ENCODE measurements at places on chromosomes 4 and X.
A peak's percentile ranks its signal among the peaks of the same experiment; 100 is the strongest.

- DNase-seq, result no peak
These were observed 16.9 kb downstream of the ACOT9 start for GRCh38 chrX:23726191-23726590.

DNA sequence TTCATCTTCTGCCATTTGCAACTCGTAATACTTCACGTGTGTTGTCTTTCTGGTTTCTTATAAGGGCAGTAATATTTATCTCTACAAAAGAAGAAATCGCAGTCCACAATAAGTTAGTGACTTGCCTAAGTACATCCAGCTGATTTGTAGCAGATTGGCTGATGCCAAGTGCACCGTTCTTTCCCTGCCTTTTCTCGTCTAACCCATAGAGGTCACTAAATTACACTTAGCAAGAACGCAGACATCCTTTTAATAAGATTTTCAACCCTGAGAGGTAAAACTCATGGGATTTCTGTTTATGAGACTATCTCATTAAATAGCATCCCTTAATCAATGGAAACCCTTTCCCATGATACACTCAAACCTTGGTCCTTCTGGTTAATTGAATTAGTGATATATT lies 408.6 kb upstream of the ACTRT1 start:
- DNase-seq, result no peak

DNA sequence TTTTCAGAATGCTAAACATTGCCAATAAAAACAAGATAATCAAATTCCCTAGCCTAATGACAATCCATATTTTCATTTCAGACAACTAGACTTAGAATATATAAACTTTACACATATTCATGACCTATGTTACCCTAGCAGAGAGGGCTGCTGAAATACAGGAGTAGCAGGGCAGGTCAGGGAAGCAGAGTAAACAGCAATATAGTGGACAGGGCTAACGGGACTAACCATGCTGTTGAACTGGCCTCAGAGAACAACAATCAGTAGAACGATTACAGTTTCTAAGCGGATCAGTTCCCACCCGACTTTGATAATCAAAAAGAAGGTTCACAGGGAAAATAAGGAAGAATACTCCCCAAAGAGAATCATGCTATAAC lies 14.0 kb downstream of the TBCK start:
- DNase-seq, result no peak

GRCh38 chr4:175456131-175456530 lies 355.9 kb downstream of the GPM6A start:
- no peak for DNase-seq

DNA sequence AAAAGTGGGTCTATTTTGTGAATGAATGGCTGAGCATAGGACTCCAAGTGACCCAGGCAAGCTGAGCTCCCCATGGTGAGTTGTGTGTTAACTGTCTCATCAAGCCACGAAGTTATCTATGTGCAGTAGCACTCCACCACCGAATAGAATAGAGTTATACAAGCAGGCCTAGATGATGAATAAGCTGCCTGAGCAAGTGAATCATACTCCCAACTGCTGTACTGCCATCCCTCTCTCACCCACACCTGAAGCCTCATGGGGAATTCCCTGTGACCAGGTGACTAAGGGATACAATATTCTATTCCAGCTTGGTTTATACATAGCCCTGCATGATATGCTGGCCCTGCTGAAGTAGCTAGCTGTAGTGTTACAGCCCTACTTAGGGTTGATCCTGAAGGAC lies 38.7 kb downstream of the KDM5C start:
- peak; percentile 28 for DNase-seq

- no peak for DNase-seq
These were observed 52.1 kb downstream of the PWWP3B start for GRCh38 chrX:106220177-106220576.

DNA sequence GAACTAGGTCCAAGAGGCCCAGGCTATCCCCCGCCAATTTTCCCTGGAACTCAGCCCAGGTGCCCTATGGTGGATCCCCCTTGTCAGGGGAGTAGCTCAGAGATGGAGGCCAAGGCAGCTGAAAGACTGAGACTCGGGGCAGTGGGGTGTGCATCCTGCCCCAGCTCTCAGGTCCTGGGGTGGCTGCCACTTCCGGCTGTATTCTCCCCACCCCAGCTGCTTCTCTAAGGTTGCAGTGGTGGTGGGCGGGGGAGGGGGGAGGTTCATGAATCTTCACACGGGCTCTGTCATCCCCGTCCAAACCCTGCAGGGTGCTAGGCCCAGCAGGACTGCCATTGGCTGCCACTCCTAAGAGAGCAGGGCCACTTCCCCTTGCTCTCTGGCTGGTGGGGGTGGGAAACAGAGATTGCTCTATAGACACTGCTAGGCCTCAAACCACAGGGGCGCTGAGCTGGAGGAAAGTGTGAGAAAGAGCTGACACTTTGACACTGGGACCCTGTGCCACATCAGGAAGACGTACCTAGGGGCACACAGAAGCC lies 1.5 kb downstream of the SASH3 start:
- DNase-seq, result no peak

- peak; percentile 26 for DNase-seq
These were observed at the start of gene DCHS2 for GRCh38 chr4:154491341-154492271. Gene DCHS2 (minus strand): TSS chr4:154491799. CDS start chr4:154491355, 444 bp downstream.

DNA sequence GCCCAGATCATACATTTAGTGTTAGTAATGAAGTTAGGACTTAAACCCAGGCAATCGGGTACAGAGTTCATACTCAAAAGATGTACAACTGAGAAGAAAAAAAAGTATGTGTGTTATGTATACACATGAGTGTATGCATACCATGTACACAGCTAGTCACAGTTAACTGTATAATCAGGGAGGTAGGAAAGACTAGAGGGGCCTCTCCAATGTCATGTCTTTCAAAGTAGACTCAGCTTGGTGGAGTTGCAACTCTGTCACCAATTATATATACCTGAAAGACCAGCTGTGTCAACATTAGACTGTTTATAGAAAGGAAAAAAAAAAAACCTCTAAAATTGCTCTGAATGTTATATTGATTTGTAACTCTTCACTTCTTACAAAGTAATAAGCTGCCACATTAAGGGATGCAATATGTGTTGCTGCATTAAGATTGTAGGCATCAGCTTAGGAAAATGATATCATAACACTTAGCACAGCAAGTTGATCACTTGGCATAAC lies 167.5 kb downstream of the DCTD start:
- DNase-seq, result no peak

DNA sequence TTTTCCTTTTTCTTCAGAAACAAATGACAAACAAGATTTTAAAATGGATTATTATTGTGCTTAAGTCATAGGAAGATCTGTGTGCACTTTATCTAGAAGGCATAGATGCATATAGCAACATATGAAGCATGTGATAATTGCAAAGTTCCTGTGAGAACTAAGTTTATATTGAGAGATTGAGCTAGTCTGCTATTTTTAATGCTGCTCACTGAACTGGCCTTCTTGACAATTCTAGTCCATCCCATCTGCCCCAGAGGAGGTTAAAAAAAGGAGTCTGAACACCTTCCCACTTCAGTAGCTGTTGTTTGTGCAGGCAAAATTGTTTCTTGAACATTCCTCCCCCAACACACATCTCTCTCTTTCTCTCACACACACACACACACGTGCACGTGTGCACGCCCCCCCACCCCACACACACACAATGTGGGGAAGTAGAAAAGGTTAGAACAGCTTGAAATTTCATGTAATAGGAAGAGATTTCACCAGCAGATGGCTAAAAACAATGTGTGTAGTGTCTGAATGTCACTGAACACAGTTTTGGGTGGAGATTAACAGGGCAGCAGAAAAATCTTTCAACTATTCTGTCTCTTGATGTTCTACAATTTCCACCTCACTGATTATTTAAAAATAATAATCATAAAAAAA lies 108.0 kb downstream of the GPM6A start:
- no peak for DNase-seq

GRCh38 chr4:129264008-129264657 lies 168.2 kb downstream of the C4orf33 start:
- no peak for DNase-seq

DNA sequence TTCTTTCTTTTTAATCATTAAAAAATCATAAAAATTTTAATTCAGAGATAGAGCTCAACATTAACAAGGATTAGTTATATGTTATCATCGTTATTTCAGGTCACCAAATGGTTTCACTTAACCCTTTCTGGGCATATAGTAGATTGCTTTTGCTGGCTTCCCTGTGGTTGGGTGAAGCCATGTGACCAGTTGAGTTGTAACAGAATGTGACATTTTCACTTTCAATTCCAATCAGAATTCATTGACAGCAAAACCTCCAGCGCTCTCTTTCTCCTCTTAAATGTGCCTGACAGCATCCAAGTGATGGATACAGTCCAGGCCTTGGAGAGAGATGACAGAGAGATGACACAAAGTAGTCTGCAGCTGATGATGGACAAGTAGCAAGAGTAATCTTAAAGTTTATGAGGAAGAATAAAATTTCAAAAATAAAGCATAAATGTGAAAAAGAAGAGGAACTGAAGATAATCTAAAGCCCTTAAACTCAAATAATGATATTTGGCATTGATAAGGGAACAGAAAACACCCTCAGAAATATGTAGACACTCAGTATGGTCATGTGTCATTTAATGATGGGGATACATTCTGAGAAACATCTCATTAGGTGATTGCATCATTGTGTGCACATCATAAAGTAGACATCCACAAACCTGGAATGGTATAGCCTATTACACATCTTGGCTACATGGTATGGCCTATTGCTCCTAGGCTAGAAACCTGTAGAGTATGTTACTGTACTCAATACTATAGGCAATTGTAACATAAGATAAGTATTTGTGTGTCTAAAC lies 92.3 kb upstream of the QRFPR start:
- no peak for DNase-seq

GRCh38 chr4:120327276-120327675 lies 260.6 kb upstream of the MAD2L1 start:
- DNase-seq, result no peak

GRCh38 chr4:44927399-44928380 lies 201.3 kb upstream of the GNPDA2 start:
- DNase-seq, result peak; percentile 1

GRCh38 chr4:168711197-168712140 lies 214.6 kb downstream of the PALLD start:
- peak; percentile 84 for DNase-seq

- no peak for DNase-seq
These were observed 159.5 kb downstream of the UGT8 start for GRCh38 chr4:114758066-114758465.

DNA sequence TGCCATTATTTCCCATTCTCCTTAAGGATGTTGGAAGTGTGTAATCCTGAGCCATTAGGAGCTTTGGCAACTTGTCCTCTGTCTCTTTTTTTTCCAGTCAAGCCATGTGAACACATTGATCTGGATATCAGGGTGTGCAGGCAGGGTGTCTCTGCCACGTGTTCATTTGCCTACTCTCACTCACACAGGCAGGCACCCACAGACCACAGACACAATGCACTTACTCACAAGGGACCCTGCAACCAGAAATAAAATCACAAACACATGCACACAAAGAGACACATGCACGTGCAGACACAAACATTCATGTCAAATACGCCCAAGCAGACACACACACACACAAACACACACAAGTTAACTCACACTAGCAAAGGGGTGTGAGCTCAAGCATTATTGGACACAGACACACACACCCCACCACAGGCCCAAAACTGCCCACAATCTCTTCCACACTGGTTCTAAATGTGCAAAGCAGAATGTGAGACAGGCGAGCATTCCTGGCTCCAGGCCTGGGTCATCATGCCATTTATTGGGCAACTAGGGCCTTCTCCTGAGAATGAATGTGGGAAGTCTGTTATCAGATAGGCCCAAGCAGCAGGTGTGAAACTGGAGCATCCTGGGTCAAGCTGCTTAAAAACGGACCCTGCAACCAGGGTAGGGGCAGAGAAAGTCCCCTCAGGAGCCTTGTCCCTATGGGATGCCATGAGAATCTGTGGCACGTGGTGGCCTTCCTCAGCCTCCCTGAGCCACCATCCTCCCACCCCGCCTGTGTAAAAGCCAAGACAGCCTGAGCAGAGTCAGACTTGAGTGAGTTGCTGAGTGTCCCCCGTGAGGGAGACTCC lies 63.4 kb downstream of the NBDY start:
- no peak for DNase-seq

DNA sequence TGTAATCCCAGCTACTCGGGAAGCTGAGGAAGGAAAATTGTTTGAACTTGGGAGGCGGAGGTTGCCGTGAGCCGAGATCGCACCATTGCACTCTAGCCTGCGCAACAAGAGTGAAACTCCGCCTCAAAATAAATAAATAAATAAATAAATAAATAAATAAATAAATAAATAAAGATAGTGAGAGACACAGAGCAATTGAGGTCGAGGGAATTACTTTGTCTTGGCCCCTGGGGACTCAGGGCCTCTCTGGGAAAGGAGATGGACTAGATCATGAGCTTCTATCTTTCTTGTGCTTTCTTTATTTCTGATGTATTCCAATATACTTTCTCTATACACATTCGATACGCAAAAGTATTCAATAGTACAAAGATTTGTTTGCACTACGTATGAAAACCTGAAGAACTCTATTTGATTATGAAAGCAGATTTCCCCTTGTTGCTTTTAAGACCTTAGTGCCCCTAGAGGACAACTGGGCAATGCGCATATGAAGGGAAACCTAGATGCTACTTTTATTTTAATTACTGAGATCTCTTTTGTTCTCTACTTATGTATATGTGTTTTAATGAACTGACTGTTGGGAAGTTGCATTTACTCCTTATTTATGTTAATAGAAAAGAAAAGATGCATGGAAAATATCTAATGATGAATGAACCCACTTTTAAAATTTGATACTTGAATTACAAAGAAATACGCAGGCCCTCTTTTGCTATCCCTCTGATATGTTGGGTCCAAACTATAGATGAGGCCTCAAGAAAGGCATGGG lies 12.8 kb upstream of the ELOVL6 start:
- DNase-seq, result peak; percentile 64

DNA sequence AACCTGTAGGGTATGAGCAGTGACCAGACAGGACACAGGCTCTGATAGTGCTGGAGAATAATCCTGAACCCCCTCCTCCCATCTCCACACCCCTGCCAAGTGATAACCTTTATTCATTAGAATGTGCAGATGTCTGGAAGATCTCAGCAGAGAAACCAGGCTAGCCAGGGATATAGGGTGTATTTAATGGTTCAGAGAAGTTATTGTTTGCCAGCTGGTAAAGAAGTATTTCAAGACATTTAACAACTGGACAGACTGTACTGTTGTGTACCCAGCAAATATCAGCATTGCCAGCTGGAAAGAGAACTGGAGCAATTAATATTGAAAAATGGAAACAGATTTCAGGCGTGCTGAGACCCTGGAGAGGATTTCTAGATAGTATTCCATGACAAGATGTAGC lies 94.5 kb downstream of the RASGEF1B start:
- DNase-seq, result no peak

- peak; percentile 62 for DNase-seq
These were observed 68.3 kb downstream of the LARP7 start for GRCh38 chr4:112704991-112705845.

GRCh38 chr4:186698028-186698427 lies 25.6 kb downstream of the FAT1 start:
- no peak for DNase-seq

DNA sequence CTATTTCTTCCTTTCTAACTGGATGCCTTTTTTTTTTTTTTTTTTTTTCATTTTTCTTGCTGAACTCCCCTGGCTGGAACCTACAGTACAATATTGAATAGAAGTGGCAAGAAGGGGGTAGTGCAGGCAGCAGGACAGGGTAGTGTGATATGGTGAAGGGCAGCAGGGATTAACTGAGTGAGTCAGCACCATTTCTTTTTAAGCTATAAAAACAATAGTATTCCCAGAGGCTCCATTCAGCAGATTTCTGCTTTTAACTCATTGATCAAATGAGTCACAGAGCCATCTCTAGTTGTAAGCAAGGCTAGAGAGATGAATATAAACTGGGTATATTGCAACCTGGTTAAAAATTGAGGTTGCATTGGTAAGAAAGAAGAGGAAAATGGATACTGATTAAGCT lies 53.6 kb upstream of the SETD7 start:
- peak; percentile 32 for DNase-seq

Measured in AG08395 (cell line).